Neural progenitor cell (in vitro differentiated cells): ENCODE measurements at places on chromosomes 7 and 10.

DNA sequence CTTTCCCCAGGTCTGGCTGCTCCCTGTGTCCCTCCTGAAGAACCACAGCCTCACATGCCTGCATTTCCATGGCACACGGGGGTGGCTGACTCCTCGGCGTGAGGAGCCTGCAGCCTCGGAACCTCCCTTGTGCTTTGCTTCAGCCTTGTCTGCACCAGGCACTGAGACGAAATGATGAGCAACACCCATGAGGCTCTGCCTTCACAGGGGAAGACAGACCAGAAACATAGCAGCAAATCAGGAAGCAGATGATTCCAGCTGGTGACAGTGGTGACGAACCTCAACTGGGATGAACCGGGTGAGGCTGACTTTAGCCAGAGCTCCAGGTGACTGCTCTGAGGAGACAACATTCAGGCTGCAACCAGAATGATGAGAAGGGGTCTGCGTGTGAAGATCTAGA, 84.5 kb upstream of the SMNDC1 start:
- no peak for DNase-seq

- DNase-seq: peak; percentile 71
Measured at GRCh38 chr10:50224330-50224952, 26.9 kb downstream of the ASAH2 start.

GRCh38 chr7:70505468-70505867, 626.5 kb upstream of the GALNT17 start:
- no peak for DNase-seq

- no peak for DNase-seq
Measured at GRCh38 chr10:133397938-133398337, 4.0 kb downstream of the MTG1 start.

DNA sequence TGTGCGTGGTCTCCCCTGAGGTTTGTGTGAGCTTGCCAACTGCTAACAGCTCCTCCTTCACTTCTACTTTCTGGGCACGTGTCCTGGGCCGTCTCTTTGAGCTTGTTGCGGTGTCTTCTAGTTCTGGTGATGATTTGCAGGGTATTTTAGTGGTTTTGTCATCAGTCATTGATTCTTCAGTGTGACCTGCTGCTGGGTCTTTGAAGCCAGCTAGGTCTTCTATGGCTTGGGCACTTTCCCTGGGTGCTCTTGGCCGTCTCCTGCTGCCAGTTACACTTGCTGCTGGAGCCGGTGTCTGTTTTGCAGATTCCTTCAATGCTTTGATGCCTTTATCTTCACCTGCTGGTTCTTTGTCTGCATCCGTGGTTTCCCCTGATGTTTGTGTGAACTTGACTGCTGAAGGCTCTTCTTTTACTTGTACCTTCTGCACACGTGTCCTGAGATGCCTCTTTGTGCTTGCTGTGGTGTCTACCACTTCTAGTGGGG, 23.0 kb downstream of the MKI67 start:
- DNase-seq: no peak

DNA sequence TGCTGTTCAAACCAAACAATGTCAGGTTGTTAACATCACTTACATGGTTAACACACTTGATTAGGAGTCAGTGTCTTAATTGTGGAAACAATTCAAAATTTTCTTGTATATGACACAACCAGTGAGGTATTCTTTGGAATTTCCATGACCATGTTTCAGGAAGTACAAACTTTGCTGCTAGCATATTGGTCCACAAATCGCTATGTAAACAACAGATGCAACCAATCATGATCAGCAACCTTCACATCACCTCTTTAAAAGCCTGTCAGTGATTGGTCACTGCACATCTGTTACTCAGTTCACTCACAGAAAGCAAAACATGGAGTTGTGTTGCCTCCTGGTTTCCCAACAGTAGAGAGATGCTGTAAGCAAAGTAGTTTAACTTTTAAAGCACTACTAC, 108.9 kb upstream of the FAM3C start:
- no peak for DNase-seq

GRCh38 chr7:68730964-68731363, 867.3 kb upstream of the AUTS2 start:
- no peak for DNase-seq
